GM10248 (cell line): ENCODE measurements at places on chromosomes 11 and 22.

DNA sequence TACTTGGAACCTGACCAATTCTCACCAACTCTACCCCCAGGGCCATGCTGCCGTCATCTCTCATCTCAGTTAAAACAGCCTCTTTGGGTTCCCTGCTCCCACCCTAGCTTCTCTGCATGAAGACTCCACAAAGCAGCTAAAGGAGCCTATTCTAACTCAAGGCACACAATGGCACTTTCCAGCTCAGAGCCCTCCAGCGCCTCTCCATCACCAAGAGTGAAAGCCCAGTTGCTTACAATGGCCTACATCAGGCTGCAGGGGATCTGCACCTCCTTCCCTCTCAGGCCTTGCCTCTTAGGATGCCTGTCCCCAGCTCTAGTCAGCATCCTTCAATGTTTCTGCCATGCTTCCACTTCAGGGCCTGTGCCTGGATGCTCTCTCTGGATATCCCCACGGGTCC is 83.7 kb upstream of the GNAZ start:
- no peak for DNase-seq

DNA sequence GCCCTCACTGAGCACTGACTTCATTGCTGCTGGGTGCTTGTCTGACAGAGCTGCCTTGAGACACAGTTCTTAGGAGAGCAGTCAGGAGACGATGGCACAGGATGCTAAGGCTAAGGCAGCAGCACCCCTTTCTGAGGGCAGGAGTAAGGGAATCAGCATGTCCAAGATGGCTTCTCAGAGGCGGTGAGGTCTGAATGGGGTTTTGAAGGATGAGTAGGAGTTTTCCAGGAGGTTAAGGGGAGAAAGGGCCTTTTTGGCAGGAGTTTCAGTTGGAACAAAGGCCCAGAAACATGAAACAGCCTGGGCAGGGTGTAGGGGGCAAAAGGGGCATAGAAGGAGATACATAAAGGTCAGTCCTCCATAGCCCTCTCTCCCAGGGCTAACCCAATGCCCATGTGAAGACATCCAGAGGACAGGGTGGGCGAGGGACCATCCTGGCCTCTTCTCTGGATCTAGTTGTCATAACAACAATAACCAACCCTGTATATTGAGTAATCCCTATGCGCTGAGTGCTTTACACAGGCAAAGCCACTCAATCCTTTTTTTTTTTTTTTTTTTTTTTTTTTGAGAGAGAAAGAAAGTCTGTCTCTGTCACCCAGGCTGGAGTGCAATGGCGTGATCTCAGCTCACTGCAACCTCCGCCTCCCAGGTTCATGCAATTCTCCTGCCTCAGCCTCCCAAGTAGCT is 19.0 kb downstream of the CYTH4 start:
- no peak for DNase-seq

GRCh38 chr11:27013781-27014361 is 20.0 kb downstream of the FIBIN start:
- no peak for DNase-seq

GRCh38 chr22:36144886-36145541 is 15.5 kb downstream of the APOL3 start:
- no peak for DNase-seq

DNA sequence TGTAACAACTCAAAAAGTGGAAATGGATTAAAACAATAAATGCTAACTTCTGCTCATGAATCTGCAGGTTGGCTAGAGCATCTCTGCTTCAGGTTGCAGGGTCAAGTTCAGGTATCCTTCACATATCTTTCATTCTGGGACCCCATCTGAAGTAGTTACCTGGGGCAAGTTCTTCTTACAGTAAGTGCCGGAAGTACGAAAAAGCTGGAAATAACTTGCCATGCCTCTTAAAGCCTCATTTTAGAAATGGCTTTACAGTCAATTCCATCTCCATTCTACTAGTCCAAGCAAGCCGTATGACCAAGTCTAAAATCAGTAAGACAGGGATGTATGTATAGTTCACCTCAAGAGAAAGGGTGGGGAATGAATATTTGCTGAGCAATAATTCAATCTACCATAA is 93.7 kb downstream of the FCHSD2 start:
- no peak for DNase-seq

DNA sequence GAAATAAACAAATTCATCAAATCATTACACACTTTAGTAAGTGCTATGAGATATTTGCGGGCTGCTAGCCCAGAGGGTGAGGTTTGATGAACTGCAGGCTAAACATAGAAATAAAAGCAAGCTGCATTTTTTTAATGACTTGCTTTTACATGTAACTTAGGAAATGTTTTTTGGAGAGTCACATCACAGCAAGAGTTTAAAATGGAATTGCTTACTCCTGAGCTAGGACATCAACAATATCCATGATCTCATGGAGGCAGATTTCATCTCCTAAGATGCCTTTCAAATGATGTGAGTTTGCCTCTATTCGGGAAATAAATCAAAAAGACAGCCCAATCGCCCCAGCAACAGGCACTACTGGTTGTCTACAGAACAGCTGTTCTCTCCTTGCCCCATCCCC is 73.4 kb upstream of the CD44 start:
- DNase-seq, result no peak

- DNase-seq, result no peak
These were observed 136.9 kb downstream of the METTL15 start for GRCh38 chr11:28245131-28245530.

DNA sequence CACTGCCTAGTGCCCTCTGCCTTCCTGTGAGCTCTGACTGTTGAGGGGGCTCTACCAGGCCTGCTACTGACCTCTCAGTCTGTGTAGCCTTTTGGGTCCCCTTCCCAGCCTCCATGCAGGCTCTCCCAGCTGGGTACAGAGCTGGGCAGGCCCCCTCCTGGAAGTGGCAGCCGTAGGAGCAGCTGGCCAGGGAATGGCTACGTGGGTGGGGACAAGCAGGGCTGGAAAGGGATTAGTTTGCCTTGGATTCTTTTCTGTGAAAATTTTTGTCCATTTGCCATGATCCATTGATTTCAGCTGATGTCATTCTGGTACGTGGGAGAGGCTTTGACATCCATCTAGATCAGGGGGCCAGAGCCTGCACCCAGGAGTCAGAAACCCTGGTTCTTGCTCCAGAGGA is 23.9 kb upstream of the NECTIN1 start:
- DNase-seq, result no peak

DNA sequence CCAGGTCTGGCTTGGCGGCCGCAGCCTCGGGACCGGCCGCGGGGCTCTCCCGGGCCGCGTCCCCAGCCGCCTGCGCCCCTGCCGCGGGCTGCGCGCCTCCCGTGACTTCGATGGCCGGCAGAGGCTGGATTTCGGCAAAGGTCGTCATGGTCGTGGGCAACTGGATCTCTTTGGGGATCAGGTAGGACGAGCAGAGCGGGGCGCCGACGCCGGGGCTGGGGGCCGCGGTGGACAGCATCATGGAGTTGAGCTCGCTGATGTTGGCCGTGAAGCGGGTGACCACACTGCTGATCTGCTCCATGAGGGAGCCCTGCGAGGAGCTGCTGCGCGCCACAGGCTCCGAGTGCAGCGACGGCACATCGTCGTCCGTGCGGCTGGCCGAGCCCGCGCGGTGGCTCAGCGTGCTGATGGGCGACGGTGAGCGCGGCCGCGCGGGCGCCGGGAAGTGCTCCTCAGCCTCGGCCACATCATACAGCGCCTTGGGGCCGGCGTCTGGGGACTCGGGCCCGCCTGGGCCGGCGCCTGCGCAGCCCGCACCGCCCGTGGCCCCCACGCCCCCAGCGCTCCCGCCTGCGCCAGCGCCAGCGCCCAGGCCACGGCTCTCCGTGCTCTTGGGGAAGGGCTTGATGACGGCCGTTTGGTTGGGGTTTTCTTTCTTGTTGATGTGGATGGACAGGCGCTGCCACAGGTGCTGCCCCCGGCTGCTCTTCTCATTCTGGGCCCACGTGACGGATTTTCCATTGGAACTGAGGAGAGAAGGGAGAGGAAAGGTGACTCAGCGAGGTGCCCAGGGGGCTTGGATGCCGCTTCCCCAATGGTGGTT is 171.4 kb upstream of the CTSC start:
- DNase-seq, result peak; percentile 31

DNA sequence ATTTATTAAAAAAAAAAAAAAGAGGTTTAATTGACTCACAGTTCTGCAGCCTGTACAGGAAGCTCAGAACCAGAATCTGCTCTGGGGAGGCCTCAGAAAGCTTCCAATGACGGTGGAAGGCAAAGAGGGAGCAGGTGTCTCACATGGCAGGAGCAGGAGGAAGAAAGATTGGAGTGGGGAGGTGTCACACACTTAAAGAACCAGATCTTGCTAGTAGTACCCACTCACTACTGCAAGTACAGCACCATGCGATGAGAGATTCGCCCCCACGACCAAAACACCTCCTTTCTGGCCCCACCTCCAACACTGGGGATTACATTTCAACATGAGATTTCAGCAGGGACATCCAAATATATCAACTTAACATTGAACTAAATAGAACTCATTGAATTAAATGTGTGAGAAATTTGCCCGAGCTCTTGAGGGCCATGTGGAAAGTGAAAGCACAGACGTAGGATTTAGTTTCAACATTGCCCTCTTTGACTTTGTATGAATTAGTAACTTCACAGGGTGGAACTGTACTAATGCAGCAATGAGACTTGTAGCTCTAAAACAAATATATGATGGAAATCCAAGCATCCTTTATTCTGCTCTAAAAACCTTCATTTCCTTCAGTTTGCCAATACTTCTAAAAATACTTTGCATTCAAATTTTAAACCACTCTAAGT is 628.2 kb downstream of the FAM181B start:
- no peak for DNase-seq

- DNase-seq, result no peak
These were observed 175.0 kb downstream of the INSC start for GRCh38 chr11:15289723-15290122.

GRCh38 chr11:42840176-42840829 is 471.5 kb upstream of the API5 start:
- peak; percentile 29 for DNase-seq

- no peak for DNase-seq
These were observed 154.8 kb upstream of the TBCEL start for GRCh38 chr11:120869097-120869496.

- DNase-seq, result no peak
These were observed 18.7 kb upstream of the GNB1L start for GRCh38 chr22:19873138-19873959.
